ENCODE measurements at places on chromosomes 1 and 21. TPM values are rescaled to one million over a fixed set of nuclear protein-coding genes. Genes with fewer than 3 reads are reported as not detected.

- DNase-seq = no peak
Measured at GRCh38 chr1:204250428-204251030, 36.7 kb upstream of the GOLT1A start.

HSD3B2 gene
- not detected for total RNA-seq

HPCAL4 gene
- total RNA-seq = 0.27 TPM

DNA sequence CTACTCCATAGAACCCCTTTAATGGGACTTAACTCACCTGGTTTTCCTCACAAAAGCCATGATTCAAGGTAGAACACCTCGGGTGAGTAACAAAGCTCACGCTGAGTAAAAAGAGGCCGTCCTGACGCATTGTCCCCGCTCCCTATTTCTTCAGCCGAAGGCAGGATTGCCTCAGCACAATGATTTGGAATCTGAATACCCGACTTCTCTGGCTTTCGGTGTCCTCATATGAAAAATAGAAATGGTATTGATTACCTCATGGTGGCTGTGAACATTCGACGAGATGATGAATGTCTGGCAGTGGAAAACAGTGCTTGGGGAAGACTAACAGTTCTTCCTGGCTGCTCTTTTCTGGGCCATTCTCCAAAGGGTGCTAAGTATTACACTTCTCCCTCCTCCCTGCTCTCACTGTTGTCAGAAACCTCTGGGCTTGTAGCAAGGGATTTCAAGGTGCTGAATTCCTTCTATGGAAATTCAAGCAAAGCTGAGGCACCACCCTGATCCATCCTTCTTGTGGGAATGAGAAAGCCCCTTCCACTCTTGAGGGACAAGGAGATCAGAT is 148.3 kb downstream of the C1orf94 start:
- no peak for DNase-seq

DNA sequence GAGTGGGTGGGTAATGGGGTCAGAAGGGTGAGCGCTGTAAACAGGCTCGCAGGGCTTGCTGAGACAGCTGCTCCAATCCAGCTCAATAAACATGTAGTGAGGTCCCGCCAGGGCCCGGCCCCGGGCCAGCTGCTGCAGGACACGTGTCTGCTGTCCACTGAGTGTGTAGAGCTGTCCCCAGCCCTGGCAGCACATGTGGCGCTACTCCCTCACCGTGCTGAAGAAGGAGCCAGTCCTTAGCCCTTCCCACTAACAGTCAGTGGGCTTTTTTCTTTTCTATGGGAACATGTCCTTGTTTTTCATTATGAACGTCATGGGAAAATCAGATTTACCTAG is 78.9 kb upstream of the C1orf174 start:
- no peak for DNase-seq

DNA sequence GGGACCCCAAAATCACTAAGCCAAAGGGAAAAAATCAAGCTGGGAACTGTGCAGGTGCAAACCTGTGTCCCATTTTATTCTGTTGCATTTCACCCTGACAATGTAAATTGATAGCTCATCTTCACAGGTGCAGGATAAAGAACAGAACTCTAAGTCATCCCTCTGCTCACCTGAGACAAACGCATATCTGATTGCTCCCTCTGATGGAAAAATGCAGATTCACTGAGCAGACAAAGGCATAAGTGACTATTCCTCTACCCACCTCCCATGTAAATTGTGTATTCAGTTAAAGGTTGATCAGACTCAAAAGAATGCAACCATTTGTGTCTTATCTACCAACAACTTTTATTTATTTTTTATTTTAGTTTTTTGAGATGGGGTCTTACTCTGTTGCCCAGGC is 644.2 kb downstream of the PTPRU start:
- DNase-seq = no peak

CD1B gene
- total RNA-seq = not detected

- DNase-seq = no peak
Measured at GRCh38 chr1:235077163-235077540, 51.5 kb downstream of the TOMM20 start.

TDRD10 gene
- not detected for total RNA-seq

LIPI gene
- total RNA-seq = not detected

DNA sequence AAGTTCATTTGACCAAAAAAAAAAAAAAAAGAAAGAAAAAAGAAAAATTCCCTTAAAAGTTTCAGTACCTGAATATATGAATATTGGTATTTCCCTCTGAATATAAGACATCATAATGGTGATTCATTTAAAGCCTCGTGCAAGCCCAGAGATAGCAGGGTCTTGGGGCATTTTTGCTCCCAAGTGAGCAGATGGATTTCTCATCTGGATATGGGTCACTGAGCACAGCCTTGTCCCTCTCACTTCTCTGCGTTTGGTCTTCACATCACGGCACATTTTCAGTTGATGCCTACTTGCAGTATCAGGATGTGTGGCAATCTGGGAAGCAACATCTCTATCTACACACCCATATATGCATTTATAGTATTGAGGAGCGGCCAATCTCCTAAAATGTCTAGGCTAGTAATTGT is 12.7 kb downstream of the CD58 start:
- DNase-seq = no peak

DNA sequence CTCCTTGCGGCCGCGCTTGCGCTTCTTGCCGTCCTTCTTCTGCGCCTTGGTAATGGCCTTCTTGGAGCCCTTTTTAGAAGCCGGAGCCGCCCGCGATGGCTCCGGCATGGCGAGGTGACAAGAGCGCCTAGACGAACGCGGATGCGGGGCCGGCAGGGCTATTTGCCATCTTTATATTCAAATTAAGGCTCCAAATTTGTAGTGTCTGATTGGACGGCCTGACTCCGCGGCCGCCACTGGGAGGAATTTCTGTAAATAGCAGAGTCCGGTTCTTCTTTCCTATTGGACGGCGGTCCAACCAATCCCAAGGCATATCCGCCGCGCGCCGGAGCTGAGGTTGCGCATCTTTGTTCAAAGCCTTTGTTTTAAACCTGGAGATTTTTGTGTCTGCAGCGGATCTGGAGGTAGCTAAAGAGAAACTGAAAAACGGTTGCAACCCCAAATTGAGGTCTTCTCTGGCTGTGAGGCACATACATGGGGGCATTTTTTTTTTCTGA is 22.6 kb upstream of the RNF187 start:
- no peak for DNase-seq

DNA sequence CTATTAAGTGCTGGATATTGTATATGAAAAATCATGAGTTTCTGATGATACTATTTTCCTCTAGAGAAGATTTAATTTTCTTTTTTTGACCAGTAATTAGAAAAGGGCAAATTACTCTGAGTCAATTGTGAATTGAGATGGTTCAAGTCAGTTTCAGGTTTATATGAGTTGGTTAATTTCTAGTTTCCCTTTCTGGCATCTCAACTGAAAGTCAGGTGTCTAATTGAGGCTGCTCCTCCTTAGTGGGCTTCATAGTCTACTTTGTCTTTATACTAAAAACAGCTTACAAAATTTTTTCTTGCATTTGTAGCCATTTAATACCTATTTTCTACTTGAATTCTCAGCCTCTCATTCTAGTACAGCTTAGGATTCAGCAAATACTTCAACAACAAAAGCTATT is 387.3 kb downstream of the RPS6KC1 start:
- DNase-seq = no peak

DNA sequence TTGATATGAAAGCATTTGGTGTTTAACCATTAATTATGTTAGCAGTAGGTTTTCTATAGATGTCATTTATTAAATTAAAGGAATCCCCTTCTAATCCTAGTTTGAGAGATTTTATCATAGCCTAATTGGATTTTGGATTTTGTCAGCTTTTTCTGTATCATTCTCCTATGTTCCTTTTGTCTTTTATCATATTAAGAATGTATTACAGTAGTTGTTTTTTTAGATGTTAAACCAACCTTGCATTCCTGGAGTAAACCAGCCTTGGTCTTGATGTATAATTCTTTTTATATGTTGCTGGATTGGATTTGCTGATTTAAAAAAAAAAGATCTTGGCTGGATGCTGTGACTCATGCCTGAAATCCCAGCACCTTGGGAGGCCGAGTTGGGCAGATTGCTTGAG is 5.6 kb downstream of the SETDB1 start:
- DNase-seq = no peak

- DNase-seq = no peak
Measured at GRCh38 chr21:46264046-46264689, 21.2 kb downstream of the MCM3AP start.

GRCh38 chr21:25891596-25891995 is 156.8 kb downstream of the GABPA start:
- DNase-seq = no peak
